KBM-7 (cell line): ENCODE measurements at places on chromosomes 3 and 15.

GRCh38 chr15:57432141-57432741 is 55.9 kb downstream of the CGNL1 start:
- no peak for DNase-seq

GRCh38 chr3:87120881-87121280 is 106.2 kb upstream of the CHMP2B start:
- DNase-seq, result no peak

- DNase-seq, result no peak
Measured at GRCh38 chr3:128079823-128080222, 27.6 kb downstream of the SEC61A1 start.

GRCh38 chr15:62519900-62520299 is 354.8 kb upstream of the C2CD4B start:
- no peak for DNase-seq

- DNase-seq, result no peak
Measured at GRCh38 chr3:122974764-122975162, 52.8 kb downstream of the SEMA5B start.
